ENCODE measurements at places on chromosomes 1 and 21. TPM values are rescaled to one million over a fixed set of nuclear protein-coding genes. Genes with fewer than 3 reads are reported as not detected.

Gene HPDL
- 7.8 TPM for total RNA-seq

Gene SPRR2B
- not detected for total RNA-seq

Gene CA6
- not detected for total RNA-seq

Gene DCAF8
- total RNA-seq, result 115 TPM

Gene AZIN2
- total RNA-seq, result 3.6 TPM

Gene ZMPSTE24
- 57.5 TPM for total RNA-seq

Gene C1QB
- not detected for total RNA-seq

Gene C1orf53
- 1.4 TPM for total RNA-seq

Gene F5
- total RNA-seq, result not detected

Gene GJC2
- total RNA-seq, result 0.97 TPM

Gene LCE1C
- not detected for total RNA-seq

Gene LBR
- total RNA-seq, result 147 TPM

Gene C1orf94
- total RNA-seq, result 0.72 TPM

DNA sequence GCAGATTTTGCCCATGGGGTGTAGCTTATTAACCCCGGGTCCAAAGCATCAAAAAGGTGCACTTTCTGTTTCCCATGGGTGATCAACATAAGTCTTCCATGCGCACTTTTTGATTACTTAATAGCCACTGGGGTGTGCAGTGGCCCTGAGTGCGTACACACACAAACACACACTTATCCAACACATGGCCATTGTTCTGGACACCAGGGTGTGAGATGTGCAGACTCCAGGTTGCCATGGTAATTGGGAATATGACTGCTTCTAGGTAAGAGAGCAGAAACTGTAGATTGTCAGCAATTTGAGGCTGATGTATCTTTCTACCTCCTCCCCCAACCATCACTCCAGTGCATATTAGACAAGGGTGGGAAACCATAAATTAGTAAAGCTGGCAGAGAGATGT is 68.8 kb downstream of the MAB21L3 start:
- DNase-seq, result no peak

GRCh38 chr21:14541841-14542490 is 4.1 kb downstream of the SAMSN1 start:
- no peak for DNase-seq

- no peak for DNase-seq
These were observed 8.4 kb upstream of the PRMT2 start for GRCh38 chr21:46626975-46627501.

DNA sequence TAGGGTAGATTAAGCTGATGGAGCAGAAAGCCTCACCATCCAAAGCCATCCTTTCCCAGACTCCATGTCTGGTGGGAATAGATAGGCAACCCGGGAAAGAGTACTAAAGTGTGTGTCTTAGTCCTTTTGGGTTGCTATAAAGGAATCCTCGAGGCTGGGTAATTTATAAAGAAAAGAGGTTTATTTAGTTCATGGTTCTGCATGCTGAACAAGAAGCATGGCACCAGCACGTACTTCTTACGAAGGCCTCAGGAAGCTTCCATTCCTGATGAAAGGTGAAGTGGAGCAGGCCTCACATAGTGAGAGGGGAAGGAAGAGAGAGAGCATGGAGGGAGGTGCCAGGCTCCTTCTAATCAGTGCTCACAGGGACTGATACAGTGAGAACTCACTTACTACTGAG is 6.2 kb upstream of the SLC37A1 start:
- DNase-seq, result no peak

- no peak for DNase-seq
These were observed 2.1 kb upstream of the DEGS1 start for GRCh38 chr1:224180783-224181452.

- DNase-seq, result no peak
These were observed 48.7 kb upstream of the PLA2G4A start for GRCh38 chr1:186780076-186780475.

DNA sequence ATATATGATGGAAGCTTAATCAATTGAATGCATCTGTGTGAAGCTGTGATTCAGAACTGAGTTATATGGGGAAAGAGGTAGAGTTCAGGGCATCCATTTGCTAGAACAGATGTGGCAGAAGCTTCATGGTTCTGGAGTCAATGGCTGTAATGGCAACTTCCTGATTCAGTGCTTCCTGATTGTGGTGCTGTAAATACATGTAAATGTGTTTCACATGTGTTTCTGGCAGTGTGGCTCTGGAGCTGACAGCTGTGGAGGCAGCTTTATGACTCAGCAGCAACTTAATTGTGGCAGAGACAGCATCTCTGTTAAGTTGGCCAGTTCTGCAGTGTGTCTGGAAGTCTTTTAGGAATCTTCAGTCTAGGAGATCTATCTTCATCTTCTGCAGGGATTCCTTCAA is 226.6 kb upstream of the ZRANB2 start:
- peak; percentile 81 for DNase-seq

- DNase-seq, result no peak
These were observed 2.9 kb upstream of the KLHDC9 start for GRCh38 chr1:161095230-161095629.

GRCh38 chr1:212514056-212514614 is 81.4 kb downstream of the NENF start:
- peak; percentile 78 for DNase-seq

DNA sequence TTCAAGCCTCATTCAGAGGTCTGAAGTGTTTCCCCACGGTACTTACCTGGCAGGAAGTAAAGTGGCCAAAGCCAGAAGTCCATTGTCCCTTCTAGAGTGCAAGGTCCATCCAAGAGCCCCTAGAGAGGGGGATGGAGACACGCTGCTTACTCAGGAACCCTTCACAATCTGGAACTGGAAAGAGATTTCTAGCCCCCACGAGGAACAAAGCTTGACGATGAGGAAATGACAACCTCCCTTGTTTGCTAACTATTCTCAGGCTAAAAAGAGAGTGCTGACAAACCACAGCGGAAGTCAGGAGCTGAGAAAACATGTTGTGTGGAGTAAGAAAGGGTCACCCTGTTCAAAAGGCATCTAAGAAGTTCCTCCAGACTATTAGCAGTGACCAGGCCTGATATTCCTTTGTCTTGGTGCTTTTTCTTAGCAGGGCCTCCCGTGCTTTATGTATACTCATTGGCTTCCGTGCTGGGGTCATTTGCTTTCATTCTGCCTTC is at the start of gene FCMR:
FCMR (minus strand) TSS at position 170 of the 494 bp plus-strand sequence; CDS start at position 83, 87 bp downstream.
- no peak for DNase-seq

GRCh38 chr1:204972426-204972825 is 70.6 kb upstream of the CNTN2 start:
- DNase-seq, result no peak

- DNase-seq, result no peak
These were observed 17.7 kb downstream of the LURAP1 start for GRCh38 chr1:46220808-46221207.

DNA sequence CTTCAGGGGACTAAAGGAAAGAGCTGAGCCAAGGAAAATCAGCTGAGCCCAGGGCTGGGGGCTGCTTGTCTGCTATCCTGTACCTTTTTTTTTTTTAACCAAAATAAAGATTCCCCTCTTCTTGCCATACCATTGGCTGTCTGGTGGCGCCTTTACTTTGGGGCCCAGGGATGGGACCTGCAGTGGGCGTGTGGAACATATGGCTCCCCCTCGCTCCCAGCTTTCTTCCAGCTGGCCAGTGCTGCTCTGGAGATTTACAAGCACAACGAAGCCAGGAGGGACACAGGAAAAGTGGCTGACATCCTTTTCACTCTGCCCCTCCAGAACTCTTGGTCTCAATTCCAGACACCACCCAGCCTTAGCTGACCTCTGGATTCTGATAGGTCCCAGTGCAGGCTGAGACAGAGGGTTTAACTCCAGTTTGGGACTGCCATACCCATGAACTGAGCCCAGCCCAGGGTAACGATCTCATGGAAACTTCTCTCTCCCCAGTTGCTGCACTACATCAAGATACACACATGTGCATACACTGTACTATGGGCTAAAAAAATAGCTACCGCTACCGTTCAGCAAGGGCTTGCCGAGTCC is 5.4 kb upstream of the SFN start:
- no peak for DNase-seq

- no peak for DNase-seq
These were observed 175.4 kb upstream of the GORAB start for GRCh38 chr1:170356585-170356984.

DNA sequence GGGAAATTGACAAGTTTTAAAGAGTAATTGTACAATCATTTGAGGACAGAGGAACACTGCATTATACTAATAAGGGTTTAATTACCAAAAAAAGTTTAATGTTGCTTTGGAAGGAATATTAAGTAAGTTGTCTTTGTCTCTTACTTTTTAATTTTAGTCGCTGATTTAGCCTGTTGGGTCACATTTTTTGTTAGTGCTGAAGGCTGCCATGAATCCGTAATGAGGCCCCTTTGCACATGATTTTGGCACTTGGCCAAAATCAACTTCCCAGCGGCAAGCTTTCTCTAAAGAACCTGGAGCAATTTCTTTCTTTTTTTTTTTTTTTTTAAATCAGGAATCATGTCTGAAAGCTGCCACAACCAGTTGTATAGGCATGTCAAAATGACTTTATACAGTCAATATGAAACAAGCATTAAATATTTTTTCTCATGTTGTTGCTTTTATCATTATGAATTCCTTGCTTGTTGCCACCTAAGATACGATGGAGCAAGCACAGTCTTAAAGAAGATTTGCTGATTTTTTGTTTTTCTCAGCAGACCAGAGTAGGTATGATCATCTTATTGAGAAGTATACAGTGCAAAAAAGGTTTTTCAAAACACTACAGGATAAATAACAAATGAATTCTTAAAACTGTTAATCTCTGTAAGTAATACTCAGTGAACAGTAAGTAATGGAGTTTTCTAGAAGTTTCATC is 690.4 kb downstream of the USP25 start:
- peak; percentile 24 for DNase-seq

- peak; percentile 66 for DNase-seq
These were observed 5.7 kb upstream of the SVBP start for GRCh38 chr1:42822800-42823392.

DNA sequence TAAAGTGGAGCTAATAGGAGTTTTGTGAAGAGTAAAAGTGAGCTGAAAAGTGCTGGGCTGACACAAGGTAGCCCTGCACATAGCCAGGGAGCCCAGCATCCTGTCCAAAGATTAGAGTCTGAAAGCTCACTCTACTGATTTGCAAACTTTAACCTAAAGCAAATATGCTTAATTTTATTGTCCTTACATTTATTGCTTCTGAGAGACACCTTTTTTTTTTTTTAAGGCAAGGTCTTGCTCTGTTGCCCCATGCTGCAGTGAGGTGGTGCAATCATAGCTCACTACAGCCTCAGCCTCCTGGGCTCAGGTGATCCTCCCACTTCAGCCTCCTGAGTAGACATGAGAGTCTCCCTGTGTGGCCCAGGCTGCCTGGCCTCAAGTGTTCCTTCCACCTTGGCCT is 16.5 kb downstream of the MGST3 start:
- DNase-seq, result no peak

DNA sequence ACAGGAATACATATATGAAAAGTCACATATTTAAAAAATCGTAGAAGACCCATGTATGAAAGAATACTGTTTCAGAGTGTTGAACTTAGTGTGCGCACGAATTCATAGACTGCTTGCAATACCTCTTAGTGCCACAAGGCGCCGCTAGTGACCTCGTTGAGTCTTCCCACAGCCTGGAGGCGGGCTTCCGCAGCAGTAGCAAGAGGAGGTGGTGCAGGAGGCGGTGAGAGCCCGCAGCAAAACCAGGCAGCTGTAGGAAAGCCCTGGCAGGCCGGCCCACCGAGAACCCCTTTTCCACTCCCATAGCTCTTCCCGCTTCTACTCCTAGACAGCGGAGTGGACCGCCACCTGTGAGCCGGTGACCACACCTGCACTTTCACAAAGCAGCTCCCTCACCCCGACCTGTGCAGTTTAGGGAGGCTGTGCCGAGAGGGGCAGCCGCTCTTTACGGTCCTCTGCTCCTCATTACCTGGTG is 23.5 kb downstream of the MTARC1 start:
- peak; percentile 87 for DNase-seq

DNA sequence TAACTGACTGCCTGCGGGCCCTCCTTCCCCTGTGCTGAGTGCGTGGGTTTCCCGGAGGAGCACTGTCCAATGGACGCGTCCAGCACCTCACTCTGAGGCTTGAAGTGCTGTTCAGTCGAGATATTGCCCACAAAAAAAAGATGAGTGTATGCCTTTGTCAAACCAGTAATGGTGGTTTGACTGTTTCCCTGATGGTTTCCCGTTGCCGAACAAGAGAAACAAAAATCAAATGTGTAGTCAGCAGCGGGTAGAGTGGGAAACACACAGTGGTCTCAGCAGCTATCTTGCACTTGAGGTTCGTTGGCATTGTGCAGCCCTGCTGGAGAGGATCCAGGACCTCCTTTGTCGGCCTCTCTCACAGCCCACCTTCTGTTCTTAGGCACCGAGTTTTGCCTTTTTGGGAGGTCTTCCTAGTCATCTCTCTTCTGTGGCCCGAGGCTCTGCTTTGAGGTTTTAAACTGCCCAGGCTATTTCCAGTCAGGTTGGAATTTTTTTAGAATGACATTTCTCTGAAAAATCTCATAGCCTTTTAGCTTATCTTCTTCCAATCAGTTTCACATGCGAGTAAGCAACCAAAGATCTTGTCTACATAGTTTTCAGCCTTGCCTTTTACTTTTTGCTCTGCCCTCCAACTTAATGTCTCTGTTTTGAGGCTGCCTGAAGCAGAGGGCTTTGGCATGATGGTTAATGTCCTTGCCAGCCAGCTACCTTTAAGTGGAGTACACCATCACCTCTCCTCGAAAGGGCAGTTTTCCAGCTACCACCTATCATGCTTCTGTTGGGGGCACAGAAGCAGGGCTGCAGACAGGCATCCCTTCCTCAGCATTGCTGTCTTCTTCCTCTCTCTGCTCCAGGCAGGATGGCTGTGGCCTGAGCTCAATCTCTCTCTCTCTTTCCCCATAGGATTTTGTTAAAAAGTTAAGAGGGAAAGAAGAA is 132.3 kb downstream of the URB2 start:
- DNase-seq, result no peak

DNA sequence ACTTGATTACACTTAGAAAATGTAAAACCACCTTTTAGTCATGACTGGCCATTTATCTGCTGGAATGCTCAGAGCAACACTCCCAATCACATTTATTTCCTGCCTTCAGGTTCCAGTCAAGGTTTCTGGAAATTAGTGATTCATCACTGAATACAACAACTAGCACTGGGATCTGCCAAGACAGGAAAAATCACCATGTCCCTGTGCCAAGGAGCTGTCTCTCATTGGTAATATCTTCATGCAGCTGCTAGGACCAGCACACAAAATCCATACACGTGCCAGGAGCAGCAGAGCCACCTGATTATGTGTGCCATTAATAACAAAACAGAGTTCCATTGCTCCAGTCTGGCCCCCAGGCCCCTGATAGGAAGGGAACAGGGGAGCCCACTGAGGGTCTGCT is 194.6 kb downstream of the TNR start:
- DNase-seq, result no peak

DNA sequence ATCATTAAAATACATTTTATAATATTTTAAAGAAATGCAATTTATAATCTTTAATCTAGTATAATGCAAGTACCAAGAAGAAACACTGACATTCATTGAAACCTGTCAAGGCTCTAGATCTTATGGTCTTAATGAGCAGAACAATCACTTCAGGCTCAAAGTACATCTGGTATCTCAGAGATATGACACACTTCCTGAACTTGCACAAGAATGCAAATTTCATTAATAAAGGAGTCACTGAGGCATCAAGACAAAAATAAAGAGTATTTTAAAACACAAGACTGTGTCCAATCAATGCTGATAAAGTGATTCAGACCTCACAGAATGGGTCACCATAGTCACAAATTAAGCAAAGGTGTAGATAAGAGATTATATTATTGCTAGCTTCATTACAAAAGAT is 178.1 kb downstream of the AK5 start:
- peak; percentile 52 for DNase-seq

Data from A673 (cell line).